ENCODE measurements at places on chromosomes 16 and 17. TPM values are rescaled to one million over a fixed set of nuclear protein-coding genes. Genes with fewer than 3 reads are reported as not detected.
A peak's percentile ranks its signal among the peaks of the same experiment; 100 is the strongest.

The APOH gene
- total RNA-seq, result not detected

The KCTD13 gene
- total RNA-seq, result 74.7 TPM

The CFAP20 gene
- 28.2 TPM for total RNA-seq

The TNP2 gene
- total RNA-seq, result not detected

The CSH2 gene
- total RNA-seq, result not detected

The CD300H gene
- not detected for total RNA-seq

The ALOX12 gene
- total RNA-seq, result 1.0 TPM

The PDF gene
- 11.4 TPM for total RNA-seq

The ITGAD gene
- not detected for total RNA-seq

The TSC2 gene
- total RNA-seq, result 155 TPM

The PIPOX gene
- 5.9 TPM for total RNA-seq

The SLC4A1 gene
- 0.15 TPM for total RNA-seq

GRCh38 chr17:18259621-18260331 lies 686 bp upstream of the MIEF2 start:
- DNase-seq, result no peak

DNA sequence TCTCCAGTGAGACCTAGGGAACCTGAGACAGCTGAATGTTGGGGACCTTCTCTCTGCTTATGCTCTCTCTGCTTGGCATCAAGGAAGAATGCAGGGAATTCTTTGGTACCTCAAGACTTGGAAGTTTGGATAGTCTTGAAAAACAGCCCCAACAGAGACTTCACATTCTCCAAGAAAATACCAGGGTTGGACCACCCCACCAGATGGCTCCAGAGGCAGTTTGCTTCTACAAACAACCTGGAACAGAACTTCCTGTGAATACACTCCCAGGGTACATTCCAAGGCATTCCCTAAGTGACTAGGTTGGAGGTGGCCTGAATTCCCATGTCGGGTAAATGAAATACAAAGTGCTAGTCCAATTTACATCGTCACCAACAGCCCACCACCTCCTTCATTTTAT lies 314.4 kb downstream of the PMP22 start:
- no peak for DNase-seq

DNA sequence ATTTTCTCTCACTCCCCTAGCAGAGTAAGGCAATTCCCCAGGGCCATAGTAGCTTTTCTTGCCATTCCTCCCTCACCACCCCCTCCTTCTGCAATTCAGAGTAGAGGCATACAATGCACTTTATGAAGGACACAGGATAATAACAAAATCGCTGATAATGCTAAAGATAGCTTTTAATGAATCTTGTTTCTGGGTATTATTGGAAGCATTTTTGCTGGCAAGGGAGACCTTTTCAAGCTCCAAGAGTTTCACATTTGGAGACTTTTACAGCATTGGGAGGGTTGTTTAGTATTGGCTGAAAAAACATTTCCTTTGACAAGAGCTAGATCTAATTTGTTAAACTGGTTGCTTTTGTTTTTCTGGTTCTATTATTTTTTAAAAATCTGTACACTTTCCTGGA lies 573.0 kb upstream of the C16orf82 start:
- DNase-seq, result no peak

DNA sequence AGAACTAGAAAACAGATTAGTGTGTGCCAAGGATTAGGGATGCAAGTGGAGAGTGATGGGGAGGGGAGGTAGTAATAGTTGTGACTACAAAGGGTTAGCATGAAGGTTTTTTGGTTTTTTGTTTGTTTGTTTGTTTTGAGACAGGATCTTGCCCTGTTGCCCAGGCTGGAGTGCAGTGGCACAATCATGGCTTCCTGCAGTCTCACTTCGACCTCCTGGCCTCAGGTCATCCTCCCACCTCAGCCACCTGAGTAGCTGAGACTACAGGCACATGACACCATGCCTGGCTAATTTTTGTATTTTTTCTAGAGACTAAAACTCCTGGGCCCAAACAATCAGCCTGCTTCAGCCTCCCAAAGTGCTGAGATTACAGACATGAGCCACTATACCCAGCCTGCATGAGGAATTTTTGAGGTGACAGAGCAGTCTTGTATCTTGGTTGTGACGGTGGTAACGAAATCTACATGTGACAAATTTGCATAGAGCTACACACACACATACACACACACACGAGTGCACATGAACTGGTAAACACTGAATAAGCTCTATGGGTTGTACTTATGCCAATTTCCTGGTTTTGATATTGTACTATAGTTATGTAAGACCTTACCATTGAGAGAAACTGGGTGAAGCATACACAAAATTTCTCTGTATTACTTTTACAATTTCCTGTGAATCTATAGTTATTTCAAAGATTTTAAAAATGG lies 59.6 kb upstream of the TOM1L1 start:
- DNase-seq, result no peak

- DNase-seq, result no peak
Observed at GRCh38 chr17:80860101-80860671, 131.5 kb upstream of the CHMP6 start.

GRCh38 chr16:30561089-30561816 lies 3.1 kb upstream of the ZNF764 start:
- DNase-seq, result no peak

- DNase-seq, result no peak
Observed at GRCh38 chr16:54431997-54432896, 145.7 kb upstream of the IRX3 start.

DNA sequence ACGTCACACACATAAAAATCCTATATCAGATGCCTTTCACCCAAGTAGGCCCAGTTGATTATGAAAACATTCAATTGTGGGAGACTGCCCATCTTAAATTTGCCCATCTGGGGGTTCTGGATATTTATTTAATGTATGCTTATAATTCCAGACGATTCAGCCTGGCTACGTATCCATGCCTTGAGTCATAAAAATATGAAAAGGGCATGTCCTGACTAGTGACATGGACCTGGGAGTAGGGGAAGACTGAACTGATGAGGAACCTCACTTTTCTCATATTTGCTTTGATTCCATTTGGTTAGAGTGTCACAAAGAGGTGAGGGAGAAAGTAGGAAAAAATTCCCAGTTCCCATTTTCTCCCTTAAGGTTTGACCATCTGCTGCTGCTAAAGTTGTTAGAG lies 122.5 kb upstream of the GNAO1 start:
- DNase-seq, result no peak

DNA sequence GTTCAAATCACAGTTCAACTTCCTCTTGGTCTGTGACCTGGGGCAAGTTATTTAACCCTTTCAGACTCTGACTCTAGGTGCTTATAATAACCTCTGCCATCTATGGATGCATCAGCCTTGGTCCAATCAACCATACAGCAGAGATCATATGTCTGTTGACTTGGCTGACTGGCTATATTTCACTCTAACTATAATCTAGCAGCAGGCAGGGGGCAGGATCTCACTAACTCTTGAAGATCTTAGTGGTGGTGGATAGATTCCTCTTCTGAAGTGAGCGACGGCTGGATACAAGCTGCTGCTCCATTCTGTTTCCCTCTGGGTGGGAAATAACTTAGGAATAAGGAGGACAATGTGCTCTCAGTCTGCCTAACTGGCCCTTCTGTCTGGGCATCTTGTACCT lies 146.6 kb downstream of the SKAP1 start:
- DNase-seq, result no peak

DNA sequence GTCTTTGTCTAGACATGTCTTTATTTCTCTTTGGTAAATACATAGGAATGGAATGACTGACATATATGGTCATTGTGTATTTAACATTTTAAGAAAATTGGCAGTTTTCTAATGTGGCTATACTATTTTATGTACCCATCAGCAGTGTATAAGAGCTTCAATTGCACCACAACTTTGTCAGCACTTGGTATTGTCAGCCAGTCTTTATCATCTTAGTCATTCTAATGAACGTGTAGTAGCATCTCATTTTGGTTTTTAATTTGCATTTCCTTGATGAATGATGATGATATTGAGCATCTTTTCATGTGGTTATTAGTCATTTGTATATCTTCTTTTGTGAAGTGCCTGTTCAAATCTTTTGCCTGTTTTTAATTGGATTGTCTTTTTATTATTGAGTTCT lies 239.3 kb downstream of the CEP112 start:
- DNase-seq, result no peak

- peak; percentile 24 for DNase-seq
Observed at GRCh38 chr16:54928411-54929089, 2.1 kb upstream of the IRX5 start.

- DNase-seq, result no peak
Observed at GRCh38 chr17:15184872-15185624, 80.1 kb downstream of the PMP22 start.

GRCh38 chr17:27754549-27754948 lies 45.8 kb downstream of the NOS2 start:
- DNase-seq, result no peak

DNA sequence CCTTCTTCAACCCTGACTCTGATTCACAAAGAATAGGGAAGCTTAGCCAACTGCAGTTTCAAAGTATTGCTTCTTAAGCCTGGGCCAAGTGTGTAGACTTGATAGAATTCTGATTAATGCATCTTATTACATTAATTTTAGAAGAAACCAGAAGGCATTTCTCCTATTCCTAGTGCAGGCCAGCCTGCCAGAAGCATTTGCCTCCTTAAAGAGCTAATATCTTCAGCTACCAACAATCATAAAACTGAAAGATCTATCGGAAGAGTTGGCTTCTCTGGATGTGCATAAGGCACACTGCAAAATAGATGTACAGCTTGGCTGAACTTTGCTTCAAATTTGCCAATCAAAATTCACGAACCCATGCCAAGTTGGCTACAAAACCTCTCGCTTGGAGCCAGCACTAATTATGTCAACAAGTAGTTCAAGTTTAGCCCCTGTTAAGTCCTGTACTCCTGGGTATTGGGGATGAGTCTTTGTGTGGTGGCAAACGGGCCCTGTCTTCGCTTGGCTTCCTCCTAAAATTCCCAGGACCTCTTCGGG lies 717.8 kb downstream of the WWOX start:
- no peak for DNase-seq

DNA sequence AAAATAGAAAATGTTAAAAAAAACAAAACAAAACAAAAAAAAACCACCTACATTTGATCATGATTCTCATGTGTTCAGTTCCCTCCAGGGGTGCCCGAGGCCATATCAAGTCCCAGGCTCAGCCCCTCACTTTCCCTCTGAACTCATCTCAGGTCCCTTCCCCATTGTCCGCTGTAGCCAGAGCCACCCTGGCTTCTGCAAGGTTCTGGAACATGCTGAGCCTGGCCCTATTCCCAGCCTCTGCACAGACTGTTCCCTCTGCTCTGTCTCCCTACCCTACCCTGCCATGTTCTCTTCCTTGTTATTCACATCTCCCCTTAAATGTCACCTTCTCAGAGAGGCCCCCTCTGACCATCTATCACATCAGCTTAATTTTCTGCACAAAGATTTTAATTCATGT lies 46.9 kb downstream of the TK2 start:
- DNase-seq, result no peak

DNA sequence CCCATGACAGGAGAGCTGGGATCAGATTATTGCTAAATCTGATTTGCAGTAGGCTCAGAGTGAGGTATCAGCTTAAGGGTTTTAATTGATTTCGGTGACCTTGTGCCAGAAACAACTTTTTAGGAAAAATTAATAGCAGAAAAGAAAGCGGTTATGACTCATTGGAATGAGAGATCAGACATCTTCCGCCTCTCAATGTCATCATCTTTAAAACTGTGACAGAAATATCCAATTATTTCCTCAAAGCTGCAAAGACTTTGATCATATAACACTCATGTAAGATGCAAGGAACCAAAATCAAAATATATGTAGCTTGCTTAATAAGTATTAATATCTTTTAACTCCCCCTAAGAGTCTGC lies 190.1 kb upstream of the FOXF1 start:
- DNase-seq, result no peak

GRCh38 chr17:48835971-48836370 lies 5.1 kb downstream of the CALCOCO2 start:
- no peak for DNase-seq

GRCh38 chr17:36501963-36502362 lies 15.5 kb downstream of the ZNHIT3 start:
- DNase-seq, result no peak

GRCh38 chr17:3788200-3788599 lies 12.8 kb downstream of the ITGAE start:
- no peak for DNase-seq

DNA sequence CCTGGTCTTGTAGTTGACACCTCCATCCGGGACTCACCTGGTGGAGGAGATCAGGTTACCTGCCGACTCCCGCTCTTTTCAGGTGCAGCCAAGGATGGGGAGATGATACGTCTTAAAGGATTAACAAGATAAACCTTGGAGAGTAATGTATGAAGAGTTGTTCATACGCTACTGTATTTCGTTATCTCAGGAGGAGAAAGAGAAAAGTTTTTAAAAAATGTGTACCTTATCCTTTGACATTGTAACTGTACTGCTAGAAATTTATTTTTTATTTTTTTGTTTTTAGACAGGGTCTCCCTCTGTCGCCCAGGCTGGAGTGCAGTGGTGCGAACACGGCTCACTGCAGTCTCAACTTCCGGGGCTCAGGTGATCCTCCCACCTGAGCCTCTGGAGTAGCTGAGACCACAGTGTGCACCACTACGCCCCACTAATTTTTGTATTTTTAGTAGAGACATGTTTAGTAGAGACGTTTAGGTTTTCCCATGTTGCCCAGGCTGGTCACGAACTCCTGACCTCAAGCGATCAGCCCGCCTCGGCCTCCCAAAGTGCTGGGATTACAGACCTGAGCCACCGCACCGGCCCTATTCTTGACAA lies 764 bp upstream of the SMURF2 start:
- DNase-seq, result no peak

GRCh38 chr17:82767041-82767754 lies 15.3 kb downstream of the TBCD start:
- peak; percentile 12 for DNase-seq

- no peak for DNase-seq
Observed at GRCh38 chr16:56048425-56049105, 142.7 kb upstream of the GNAO1 start.

DNA sequence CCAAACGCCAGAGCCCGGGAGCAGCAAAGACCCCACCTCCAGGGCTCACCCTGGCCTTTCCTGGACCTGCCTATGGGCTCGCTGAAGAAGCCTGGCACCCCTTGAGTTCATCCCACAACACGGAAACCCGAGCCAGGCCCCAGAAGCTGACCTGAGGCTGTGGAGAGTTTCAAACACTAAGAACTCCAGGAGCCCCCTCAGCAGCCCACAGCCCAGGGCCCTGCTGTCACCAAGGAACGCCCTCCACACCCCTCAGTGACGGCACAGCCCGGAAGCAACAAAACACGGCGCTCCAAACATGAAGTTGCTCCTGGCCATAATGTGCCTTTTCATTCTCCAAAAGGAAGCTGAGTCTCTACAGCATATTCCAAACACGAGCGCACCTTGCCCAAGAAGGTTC lies 9.2 kb downstream of the SLC38A10 start:
- no peak for DNase-seq

DNA sequence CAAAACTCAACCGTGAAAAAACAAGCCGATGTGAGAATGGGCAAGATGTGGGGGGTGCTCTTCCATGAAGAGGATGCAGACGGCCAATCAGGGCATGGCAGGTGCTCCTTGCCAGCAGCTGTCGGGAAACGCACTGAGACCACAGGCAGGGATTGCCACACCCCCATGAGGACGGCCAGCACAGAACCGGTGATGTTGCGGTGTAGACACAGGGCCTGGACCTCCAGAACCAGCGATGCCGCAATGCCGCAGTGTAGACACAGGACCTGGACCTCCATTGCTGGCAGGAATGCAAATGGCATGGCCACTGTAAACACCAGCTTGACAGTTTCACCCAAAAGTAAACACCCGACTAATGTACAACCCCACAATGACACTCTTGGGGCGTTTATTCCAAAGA lies 164.9 kb downstream of the BANP start:
- no peak for DNase-seq

- DNase-seq, result no peak
Observed at GRCh38 chr17:79034931-79035485, 11.0 kb downstream of the C1QTNF1 start.

- peak; percentile 68 for DNase-seq
Observed at GRCh38 chr17:40319651-40320540, 10.9 kb downstream of the RARA start.

Data from naive thymus-derived CD4-positive, alpha-beta T cell (primary cell).